HS-27A (cell line): ENCODE measurements at places on chromosomes 1 and 21.

GRCh38 chr1:221689138-221689537, 52.8 kb downstream of the DUSP10 start:
- no peak for DNase-seq

- no peak for DNase-seq
These were observed 335.7 kb upstream of the PROX1 start for GRCh38 chr1:213652109-213652508.

DNA sequence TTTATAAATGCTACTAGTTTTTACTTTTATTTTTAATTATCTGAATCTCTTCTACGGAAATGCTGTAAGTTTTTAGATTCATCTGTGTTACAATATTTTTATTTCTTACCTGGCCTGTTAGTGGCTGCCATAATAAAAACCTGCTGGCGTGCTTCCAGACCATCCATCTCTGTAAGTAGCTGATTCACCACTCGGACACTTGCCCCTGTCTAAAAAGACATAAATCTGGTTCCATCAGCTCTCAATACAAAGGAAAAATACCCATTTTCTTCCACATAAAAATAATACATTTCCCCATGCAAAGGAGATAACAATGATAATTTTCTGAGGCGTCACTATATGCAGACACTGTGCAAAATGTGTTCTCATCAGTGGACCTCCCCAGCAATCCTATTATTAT, 62.0 kb downstream of the NVL start:
- DNase-seq, result no peak

GRCh38 chr1:174414203-174414602, 33.6 kb upstream of the GPR52 start:
- no peak for DNase-seq

DNA sequence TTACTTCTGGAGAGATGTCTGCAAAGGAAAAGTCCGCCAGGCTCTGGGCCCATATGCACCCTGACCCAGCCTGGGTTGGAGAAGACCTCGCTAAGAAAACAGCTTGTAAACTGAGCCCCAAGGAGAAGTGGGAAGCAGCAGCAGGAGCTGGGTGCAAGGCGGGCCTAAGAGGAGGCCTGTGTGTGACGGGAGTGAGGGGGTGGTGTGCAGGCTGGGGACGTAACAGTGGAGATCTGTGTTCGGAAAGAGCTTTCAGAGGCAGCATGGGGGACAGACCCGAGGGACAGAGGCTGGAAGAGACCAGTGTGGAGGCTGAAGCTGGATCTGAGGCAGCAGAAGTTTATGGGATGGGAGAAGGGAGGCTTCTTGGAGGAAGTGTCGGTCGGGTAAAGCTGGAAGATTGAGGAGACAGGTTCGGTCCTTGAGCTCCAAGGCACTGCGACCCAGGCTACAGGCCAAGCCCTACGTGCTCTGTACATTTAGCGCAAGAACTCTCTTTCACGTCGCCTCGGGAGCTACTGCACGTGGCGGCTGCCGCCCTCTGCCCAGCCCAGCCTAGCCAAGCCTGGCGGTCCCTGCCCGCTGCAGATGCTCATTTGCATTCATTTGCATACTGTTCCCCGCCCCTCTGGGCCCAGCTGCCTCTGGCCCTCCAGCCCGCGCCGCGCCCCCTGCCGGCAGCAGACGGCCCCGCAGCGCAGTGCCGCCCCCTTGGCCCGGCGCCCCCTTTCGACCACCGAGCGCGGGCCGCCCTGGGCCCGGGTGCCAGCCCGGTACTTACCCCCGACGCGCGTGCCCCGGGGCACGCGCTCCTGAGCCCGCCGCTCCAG, 6.3 kb downstream of the HPCA start:
- no peak for DNase-seq

DNA sequence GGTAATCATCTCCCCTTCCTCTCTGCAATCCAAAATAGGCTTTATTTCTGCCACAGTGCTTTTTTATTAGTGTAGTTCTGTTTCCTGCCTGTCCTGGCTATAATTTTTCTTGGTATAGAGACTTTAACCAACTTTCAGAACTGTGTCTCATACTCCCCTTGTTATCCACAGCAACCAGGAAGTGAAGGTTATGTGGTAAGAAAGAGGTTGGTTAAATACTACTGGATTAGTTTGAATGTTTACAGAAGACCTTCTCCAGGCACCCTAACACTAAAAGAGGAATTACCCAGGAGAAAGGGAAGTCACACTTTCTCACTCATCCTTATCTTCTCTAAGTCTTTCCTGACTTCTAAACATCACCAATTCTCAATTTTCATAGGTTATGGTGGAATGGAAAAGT, 17.8 kb upstream of the TNFSF4 start:
- DNase-seq, result no peak

- DNase-seq, result no peak
These were observed 35.5 kb downstream of the KIRREL1 start for GRCh38 chr1:158028969-158029368.

GRCh38 chr1:208161005-208161404, 83.2 kb downstream of the PLXNA2 start:
- no peak for DNase-seq

DNA sequence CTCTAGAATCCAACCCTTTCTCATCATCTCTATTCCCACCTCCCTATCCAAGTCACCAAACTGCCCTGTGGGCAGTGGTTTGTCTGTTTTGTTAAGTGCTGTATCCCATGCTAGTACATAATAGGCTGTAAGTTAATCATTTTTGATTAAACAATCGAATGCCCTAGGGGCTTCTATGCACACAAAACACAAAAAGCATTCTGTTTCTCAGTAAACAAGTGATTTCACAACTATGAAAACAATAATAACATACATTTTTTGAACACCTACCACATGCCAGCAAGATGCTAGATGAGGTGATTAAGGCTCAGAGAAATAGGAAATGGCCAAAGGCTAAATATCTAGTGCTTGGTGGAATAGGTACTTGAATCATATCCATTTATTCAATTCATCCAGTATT, 5.0 kb upstream of the GUCA2B start:
- DNase-seq, result no peak

DNA sequence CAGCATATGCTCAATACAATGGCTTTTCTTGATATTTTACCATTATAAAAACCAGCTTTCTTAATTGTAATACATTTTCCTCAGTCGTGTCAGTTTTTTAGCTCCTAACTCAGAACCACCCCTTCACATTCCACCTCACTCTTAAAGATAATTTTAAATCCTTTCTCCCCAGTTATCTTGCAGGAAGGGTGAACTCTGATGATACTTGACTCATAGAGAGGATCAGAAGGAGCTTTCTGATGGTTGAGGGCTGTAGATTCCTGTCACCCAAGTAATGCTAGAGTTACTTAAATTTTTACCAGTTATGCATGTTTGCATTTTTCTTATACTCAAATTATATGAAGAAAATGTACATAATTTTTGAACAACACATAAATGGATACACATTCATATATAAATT, 233.7 kb downstream of the NCAM2 start:
- no peak for DNase-seq

DNA sequence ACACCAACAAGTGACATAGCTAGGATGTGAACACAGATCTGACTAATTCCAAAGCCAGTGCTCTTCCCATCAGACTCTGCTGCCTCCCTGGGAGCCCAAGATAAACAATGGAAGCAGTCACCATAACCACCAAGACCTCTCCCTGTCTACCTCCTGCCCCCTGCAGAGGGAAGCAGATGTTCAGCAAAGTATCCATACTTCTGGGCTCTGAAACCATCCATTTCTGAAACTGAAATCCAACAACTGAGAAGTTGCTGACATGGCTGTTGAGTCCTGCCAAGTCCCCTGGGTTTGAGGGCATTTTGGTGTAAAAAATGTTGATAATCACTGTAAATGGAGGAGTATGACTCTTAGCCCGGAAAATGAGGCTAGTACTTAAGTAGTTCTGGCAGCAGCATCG, 102.1 kb downstream of the TYW3 start:
- no peak for DNase-seq

GRCh38 chr1:48077795-48078222, 80.6 kb upstream of the TRABD2B start:
- DNase-seq, result no peak
